ENCODE measurements at places on chromosomes 16 and 17. TPM values are rescaled to one million over a fixed set of nuclear protein-coding genes. Genes with fewer than 3 reads are reported as not detected.

GRCh38 chr17:34167354-34167753 lies 87.7 kb upstream of the CCL2 start:
- DNase-seq: peak; percentile 23

GRCh38 chr16:67156143-67156844 lies 3.4 kb downstream of the TRADD start:
- DNase-seq: no peak

DNA sequence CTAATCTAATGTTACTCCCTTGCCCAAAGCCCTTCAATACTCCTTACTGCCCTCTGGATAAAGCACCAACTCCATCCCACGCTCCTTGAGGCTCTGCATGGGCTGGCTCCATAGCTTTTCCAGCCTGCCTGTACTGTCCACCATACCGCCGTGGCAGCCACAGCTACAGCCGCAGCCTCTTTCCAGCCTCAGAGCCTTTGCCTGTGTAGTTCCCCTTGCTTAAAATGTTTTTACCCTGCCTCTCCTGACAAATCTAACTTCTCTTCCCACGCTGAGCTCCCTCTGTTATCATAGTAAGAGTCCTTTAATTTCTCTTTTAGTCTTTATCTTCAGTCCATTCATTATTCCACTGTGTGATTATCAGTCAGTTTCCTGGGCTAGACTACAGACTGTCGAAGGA lies 22.0 kb downstream of the TEX14 start:
- no peak for DNase-seq

GRCh38 chr16:13621639-13622038 lies 298.3 kb upstream of the ERCC4 start:
- DNase-seq: no peak

DNA sequence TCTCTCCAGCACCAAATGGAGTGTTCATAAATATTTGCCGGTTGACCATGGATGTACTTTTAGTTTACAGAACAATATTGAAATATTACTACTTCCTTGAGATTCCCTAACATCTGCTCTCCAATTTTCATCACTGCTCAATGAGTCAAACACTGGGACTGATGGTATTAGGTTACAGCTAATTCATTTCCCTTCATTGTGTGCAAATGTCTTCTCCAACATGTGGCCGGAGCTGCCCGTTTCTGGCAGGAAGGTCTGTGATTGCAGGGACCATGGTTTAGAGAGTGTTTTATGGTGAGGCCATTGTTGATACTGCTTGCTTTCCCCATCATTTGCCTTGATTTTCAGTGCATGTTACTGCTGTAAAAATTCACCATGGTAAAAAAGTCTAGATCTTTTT lies 209.3 kb downstream of the HS3ST3B1 start:
- DNase-seq: peak; percentile 11

DNA sequence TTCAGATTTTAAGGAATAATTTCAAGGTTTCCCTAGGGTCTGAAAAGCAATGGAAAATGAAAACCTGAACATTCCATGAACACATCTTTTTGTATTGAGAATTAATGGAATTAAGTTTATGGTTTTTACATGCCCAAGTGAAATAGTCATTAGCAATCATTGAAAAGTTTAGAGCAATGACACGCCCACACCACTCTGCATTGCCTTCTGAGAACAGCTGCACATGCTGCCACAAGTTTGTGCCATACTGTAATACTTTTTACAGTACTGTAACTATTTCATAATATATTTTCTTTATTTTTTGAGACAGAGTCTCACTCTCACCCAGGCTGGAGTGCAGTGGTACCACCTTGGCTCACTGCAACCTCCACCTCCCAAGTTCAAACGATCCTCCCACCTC lies 345.2 kb upstream of the PMFBP1 start:
- no peak for DNase-seq

- no peak for DNase-seq
These were observed 13.0 kb downstream of the PCTP start for GRCh38 chr17:55763856-55764255.

GRCh38 chr16:2183671-2184070 lies 12.7 kb downstream of the CASKIN1 start:
- no peak for DNase-seq

DNA sequence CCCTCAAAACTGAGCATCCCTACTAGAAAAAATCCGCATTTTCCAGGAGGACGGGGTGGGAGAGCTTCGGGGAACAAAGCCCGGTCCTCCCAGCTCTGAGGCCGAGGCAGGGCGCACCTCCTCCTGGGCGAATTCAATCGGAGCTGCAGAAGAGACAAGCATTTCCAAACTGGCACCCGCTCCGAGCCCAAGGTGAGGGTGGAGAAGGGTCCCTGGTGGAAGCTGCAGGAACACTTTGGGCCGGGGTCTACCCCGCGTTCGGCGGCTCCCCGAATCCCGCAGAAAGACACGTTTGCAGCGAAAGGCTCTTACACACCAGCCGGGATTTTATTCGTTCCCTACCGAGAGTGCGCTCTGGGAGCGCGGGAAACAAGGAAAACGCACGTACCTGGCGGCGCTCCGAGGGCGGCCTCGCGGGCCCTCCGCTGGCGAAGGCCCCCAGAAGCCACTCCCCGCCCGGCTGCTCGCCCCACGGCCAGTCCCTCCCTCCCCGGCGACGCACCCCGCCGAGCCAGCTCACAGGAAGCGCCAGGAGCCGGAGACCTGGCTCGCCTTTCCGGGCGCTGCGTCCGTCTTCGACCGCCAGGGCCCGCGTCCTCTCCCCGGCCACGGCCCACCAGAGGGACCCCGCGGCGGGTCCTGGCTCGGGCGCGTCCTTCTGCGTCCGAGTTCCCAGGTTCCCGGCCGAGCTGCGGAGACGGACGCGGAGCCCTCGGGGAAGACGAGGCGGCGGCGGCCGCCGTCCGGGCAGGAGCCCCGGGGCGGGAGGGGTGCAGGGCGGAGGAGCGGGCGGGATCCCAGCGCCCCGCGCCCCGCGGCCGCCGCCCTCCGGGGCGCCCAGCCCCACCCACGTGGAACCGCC lies 49.8 kb upstream of the BAHCC1 start:
- DNase-seq: peak; percentile 87

- no peak for DNase-seq
These were observed 201.5 kb downstream of the KCNJ2 start for GRCh38 chr17:70370816-70371215.

- no peak for DNase-seq
These were observed 76.7 kb downstream of the PLD6 start for GRCh38 chr17:17129466-17129865.

DNA sequence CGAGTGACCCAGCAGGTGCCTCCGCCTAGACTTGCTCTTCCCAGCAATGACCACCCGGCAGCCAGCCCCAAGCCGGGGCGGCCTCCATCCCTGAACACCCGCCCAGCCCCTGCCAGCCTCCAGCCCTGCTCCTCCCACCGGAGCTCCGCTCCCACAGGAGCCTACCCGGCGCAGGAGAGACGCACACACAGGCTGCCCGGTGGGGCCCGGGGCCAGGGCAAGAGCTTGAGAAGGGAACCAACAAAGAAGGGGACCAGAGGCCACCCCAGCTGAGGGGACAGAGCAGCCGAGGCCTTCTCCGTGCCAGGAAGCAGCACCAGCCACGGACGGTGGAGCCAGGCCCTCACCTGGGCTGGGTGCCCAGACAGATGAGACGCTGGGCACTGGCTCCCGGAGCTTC lies 13.8 kb downstream of the PKD1 start:
- DNase-seq: no peak

DNA sequence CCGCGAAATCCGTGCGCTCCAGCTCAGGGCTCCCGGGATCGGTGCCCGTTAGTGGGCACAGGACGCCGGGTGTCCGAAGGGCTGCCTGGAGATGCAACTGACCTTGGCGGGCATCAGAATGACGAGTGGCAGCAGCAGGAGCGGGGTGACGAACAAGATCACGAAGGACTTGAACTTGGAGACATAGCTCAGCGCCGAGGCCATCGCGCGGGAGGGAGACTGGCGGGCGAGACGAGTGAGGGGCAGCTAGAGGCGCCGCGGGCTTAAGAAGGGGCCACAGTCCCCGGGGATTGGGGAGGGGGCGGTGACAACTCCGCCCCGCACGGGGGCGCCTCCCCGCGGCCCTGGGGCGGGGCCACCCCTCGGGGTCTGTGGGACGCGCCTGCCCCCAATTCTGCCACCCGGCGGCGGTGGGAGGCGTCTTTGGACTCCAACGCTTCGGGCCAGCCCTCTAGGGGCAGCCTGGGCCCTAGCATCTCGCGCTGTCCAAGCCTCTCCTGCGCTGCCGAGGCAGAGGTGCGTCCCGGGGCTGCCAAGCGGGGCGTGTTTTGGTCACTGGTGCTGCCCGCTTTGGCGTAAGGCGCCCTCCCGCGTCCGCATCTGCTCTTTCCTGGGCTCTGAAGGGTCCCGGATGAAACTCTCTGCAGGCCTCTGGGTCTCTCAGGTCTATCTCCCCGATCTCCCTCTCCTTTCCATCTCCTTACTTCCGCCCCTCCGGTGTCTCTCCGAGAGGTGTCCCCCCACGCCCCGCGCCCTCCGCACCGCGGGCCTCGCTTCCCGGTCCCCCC lies at the start of gene SLC13A5:
TSS of gene SLC13A5 (minus strand) at position 240 of the 788 bp plus-strand sequence. CDS start at position 204, 36 bp downstream.
- no peak for DNase-seq

GRCh38 chr17:37361543-37361942 lies 14.2 kb upstream of the C17orf78 start:
- no peak for DNase-seq

DNA sequence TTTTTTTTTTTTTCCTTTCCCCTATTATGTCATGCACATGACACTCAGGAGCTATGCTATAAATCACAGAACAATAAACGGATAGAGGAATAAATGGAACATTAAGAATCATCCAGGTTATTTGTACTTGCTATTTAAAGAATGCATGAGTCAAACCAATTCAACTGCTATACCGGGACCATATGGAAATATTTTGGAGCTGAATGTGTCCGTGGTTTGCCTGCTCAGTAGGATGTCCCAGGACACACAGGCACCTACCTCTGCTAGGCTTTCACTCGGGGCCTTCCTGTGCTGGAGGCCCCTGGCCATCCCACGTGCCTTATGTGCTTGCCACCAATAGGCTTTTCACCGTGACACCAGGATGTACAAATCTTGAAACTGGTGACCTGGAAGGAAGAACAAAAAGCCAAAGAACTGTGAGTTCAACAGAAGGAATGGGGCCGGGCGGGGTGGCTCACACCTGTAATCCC lies 15.3 kb upstream of the SEC14L1 start:
- peak; percentile 91 for DNase-seq

GRCh38 chr17:45397796-45398195 lies 34.9 kb downstream of the ARHGAP27 start:
- no peak for DNase-seq

DNA sequence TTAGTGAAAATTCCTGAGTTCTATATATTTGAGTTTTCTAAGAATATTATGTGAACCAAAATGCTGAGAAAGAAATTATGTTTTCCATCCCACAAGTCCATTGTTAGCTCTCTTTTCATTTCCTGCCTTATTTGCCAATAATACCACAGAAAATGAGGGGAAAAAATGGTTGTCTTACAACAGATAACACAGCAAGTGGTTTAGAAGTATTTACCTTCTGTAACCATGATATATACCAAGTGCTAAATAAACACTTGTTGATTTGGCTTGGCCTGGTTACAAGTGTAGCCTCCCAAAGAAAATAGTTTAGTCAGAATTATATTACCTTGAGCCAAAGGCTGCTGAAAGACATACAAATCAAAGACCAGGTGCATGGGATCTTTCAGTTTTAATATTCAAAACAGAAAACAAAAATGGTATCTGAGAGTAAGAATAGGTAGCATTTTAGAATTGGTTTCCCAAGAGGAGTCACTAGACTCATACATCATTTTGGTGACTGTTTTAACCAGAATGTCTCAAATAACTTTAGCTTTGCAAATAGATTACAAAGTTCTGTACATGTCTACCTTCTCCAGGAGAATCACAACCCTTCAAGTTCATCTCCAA lies 439.8 kb upstream of the DYNLRB2 start:
- no peak for DNase-seq

DNA sequence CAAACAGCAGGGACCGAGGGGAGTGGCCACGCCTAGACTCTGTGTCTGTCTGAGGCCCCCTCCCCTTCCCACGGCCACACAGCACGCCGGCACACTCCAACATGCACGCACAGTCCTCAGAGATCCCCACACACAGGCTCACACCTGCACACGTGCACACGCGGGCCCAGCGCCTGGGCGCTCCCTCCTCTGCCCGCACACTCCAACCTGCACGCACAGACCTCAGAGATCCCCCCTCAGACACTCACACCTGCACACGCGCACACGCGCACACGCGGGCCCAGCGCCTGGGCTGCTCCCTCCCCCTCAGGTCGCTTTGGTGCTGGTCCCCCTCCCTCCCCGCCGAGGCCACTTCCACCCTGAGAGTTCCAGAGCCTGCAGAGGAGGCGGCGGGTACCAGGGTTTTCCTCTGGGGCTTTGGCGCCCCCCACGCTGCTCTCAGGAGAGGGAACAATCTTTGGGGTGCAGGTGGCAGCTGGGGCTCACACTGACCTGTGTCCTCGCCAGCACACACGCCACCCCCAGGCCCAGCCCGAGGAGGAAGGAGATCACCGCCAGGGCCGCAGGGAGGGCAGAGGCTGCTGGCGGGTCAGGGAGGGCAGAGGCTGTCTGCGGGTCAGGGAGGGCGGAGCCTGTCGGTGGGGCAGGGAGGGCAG lies 1.6 kb downstream of the CD7 start:
- DNase-seq: no peak

- DNase-seq: no peak
These were observed 105.8 kb downstream of the ZNF778 start for GRCh38 chr16:89323120-89323960.

- peak; percentile 46 for DNase-seq
These were observed 606 bp downstream of the THAP11 start for GRCh38 chr16:67842509-67843342.

- no peak for DNase-seq
These were observed 17.3 kb downstream of the C17orf100 start for GRCh38 chr17:6668727-6669425.

DNA sequence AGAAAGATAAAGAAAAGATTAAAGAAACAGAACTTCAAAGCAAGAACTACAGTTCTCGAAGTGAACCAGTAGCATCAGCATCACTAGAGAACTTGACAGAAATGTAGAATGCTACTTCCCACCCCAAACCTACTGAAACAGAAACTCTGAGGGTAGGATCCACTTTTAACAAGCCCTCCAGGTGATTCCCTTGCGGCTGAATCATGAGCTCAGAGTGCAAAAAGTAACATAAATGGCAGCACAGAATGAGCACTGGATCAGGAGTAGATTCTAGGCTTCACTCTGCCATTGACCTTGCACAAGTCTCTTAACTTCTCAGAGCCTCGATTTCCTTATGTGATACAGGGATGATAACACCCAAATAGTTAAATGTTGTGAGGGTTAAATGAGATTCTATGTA lies 5.8 kb downstream of the TOM1L2 start:
- no peak for DNase-seq

The KCNH6 gene
- 0.28 TPM for total RNA-seq

The SLC2A4 gene
- total RNA-seq: under 0.01 TPM

The KRT23 gene
- 0.36 TPM for total RNA-seq

The TEKT1 gene
- total RNA-seq: not detected

The CMTM1 gene
- total RNA-seq: 1.7 TPM

The MT1F gene
- total RNA-seq: not detected

The GPR142 gene
- not detected for total RNA-seq

The PMFBP1 gene
- total RNA-seq: under 0.01 TPM

The LRRC46 gene
- not detected for total RNA-seq

The LPO gene
- not detected for total RNA-seq

The ARMC7 gene
- 1.8 TPM for total RNA-seq

The GAS2L2 gene
- total RNA-seq: not detected

The CIBAR2 gene
- 0.18 TPM for total RNA-seq

The PROCA1 gene
- 0.36 TPM for total RNA-seq
